ENCODE measurements at places on chromosomes 3 and 15.

DNA sequence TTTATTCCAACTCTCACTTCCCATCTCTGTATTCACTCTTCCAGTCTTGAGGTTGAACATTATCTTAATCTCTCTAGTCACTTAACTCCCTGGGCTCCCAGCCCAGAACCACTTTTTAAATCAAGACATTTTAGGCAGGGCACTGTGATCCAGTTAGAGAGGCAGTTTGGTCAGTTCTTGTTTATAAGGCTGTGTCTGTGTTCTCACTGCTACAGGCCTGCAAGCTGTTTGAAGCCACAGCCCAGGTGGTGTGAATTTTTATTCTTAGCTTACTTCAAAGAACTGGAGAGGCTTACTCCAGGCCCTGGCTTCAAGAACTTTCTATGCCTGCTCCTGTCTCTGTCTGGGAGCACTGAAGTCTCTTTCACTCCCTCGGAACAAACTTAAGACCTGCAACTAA is 906.1 kb downstream of the CADM2 start:
- DNase-seq, result no peak

GRCh38 chr3:16888356-16888755 is 3.6 kb downstream of the PLCL2 start:
- DNase-seq, result no peak

DNA sequence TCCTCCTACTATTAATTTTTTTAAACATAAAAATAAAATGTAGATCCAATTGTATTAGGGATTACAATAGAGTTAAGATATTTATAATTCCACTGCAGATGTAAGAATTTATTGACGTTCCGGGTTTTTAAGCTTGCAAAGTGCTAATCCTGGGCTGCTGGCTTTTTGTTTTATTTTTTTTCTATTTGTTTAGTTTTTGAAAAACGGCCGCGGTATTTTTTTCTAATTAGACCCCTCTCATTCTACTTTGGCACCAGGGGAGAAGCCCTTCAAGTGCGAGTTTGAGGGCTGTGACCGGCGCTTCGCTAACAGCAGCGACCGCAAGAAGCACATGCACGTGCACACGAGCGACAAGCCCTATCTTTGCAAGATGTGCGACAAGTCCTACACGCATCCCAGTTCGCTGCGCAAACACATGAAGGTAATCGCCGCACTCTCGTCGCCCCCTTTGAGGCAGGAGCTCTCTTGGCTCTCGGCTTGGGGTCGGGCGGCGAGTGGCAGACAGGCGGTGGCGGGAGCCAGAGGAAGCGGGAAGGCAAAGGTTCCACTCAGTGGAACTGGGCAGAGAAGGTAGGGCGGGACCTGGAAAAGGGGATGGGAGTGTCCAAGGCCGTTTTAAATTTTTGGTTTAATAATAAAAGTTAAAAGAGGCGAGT is 3.2 kb downstream of the ZIC1 start:
- DNase-seq, result no peak

DNA sequence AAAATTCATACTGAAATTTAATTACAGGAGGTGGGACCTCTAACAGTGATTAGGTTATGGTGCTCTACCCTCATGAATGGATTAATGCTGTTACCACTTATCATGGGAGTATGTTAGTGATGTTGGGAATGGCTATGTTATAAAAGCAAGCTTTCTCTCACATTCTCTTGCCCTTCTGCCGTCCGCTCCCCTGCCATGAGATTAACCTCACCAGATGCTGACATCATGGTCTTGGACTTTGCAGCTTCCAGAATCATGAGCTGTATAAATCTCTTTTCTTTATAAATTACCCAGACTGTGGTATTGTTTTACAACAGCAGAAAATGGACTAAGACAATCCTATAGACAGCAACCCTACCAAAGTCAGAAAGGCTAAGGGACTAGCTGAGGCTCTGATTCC is 884.8 kb downstream of the FHIT start:
- no peak for DNase-seq

- DNase-seq, result no peak
These were observed 66.6 kb downstream of the KCNMB2 start for GRCh38 chr3:178602856-178603255.

GRCh38 chr15:81052046-81052445 is 51.3 kb downstream of the TLNRD1 start:
- DNase-seq, result no peak

- DNase-seq, result no peak
These were observed 56.2 kb downstream of the SH3BP5 start for GRCh38 chr3:15276028-15276724.

GRCh38 chr3:197256836-197257444 is 41.5 kb downstream of the DLG1 start:
- DNase-seq, result peak; percentile 40

DNA sequence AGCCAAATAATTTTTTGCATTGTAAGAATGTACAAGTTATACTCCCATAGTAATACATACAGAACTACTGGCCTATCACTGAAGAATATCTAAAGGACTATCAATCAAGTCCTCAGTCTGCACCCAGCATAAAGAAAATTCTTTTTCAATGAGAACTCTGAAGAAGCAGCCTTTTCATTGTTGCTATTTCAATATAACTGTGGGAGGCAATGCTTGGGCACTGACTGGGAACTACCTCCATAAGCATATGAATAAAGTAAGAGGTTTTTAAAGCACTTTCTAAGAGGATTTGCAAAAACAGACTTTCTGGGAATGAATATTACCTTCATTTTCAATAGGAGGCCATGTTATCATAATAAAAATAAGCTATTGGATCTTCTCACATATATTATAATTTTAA is 24.6 kb upstream of the NECTIN3 start:
- DNase-seq, result no peak

DNA sequence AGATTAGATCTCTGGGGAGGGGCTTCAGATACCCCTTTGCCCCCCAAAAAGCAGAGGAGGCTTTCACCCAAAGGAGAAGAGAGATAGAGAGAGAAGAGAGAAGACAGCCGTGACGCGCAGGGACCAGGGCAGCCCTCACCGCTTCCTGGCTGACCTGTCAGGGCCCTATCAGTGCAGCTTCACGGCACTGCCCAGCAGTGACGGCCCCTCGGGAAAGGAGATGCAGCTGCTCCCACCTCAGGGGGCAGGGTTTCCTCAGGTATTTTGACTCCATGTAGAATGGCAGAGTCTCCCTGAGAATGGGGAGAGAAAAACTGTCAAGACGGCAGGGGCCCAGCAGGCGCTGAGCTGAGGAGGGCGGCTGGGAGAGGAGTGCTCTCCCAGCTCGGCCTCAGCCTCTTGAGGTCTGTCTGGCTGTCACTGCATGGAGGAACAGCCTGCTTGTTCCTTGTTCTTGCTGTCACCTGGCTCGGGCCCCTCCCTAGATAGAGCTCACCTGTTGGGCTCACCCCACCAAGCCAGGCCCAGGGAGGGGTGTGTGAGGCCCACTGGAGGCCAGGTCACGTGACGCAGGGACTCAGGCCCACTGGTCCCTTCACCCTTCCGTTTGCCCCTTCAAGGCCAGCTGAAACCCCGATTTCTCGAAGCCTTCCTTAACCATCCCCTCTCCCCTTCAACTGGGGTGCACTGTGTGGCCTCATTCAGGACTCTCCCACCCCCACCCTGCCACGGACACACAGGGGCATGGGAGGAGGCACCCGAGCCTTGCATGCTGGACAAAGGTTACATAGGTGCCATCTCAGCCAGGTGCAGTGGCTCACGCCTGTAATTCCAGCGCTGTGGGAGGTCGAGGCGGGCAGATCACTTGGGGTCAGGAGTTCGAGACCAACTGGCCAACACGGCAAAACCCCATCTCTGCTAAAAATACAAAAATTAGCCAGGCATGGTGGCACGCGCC is 28.2 kb downstream of the LOXL1 start:
- DNase-seq, result no peak

DNA sequence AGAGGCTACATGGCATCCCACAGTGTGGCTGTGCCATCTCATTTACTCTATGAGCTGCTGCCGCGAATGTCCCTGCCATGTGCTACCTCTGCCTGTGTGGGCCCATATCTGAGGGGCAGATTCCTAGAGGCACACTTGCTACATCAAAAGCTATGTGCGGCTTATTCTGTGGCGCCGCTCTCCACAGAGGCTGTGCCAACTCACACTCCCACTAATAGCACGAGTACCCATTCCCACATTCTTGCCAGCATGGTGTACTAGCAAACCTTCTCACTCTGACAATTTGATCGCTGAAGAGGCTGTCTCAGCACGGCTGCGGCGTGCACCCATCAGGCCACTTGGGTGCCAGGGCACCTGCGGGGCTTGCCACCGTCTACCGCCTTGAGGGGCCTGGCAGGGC is 31.2 kb upstream of the MUSTN1 start:
- no peak for DNase-seq

DNA sequence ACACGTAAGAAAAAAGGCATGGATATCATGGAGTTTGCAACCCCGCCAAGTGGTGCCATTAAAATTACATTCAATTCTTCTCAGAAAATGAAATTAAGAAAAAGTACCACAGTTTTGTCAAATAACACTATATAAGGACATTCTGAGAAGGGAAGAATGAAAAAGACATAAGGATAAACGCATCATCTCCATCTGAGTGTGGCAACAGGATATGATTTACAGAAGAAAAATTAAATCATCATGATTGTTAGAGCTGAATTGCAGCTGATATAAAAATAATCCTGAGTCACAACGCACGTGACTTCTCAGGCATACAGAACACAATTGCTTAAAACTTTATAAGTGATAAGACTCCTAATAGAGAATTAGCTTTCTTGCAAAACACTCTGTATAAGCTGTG is 133.8 kb downstream of the GREM1 start:
- no peak for DNase-seq

DNA sequence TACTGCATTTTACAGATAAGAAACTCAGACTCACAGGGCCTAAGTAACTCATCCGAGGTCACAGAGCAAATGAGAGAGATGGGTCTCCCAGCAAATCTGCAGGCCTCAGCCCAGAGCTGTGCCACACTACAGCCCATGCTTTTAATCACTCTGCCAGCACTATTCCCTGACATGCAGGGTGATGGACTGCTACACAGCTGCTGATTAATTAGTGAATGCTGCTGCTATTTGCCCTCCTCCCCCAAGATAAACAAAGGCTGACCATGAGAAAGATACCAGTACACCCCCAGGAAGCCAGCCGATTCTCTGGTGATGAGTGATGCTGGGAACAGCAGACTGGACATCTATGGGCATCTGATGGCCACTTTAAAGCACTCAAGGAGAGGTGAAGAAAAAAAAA is 39.3 kb downstream of the RFTN1 start:
- no peak for DNase-seq

DNA sequence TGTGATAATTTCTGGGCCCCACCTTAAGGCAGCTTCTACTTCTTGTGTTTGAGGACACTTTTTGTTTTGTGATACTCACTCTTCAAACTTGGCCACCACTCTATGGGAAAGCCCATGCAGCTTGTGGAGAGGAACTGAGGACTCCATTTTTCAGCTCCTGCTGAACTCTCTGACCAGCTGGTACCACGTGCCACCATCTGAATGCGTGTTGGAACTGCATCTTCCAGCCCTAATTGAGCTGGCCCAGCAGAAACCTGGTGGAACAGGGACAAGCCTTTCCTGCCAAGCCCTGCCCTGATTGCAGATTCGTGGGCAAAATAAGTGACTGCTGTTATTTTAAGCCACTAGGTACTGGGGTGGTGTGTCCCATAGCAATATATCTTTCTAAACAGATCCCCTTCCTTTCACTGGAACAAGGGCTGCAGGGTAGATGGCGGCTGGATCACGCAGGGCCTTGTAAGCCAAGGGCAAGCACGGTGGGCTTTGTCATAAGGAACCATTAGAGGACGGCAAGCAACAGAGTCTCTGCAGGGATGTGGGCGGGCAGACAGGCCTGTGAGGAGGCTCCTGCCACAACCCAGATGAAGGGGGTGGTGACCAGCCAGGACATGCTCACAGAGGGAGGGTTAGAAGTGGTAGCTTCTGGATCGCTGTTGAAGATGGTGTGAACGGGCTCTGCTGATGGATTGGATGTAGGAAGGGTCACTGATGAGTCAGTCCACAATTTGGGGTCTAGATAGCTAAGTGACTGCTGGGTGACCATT is 9.5 kb downstream of the H1-8 start:
- no peak for DNase-seq

DNA sequence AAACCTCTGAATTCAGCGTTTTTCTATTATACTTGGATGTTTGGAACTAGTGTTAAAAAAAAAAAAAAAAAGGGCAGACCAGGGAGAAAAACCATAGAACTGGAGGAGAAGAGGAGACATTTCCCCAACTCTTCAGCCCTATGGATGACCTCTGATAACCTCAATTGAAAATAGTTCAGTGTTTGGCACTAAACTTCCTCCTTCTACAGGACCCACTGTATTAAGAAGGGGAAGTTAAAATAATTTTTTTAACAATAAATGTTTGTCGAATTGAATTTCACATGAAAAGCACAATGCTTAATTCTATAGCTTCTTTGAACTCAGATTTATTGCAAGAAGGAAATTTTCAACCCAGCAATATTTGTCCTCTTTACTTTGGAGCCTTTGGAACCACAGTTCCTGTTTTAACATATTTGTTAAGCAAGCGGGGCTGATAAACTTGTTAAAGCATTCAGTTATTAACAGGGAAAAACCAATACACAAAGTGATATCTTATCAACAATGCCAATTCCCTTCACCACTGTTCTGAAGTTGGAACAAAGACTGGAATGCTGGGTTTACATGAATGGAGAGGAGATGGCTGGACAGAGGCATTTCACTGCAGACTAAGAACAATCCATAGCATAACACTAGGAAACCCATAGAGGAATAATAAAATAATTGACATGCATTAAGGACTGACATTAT is 3.1 kb upstream of the A4GNT start:
- no peak for DNase-seq

DNA sequence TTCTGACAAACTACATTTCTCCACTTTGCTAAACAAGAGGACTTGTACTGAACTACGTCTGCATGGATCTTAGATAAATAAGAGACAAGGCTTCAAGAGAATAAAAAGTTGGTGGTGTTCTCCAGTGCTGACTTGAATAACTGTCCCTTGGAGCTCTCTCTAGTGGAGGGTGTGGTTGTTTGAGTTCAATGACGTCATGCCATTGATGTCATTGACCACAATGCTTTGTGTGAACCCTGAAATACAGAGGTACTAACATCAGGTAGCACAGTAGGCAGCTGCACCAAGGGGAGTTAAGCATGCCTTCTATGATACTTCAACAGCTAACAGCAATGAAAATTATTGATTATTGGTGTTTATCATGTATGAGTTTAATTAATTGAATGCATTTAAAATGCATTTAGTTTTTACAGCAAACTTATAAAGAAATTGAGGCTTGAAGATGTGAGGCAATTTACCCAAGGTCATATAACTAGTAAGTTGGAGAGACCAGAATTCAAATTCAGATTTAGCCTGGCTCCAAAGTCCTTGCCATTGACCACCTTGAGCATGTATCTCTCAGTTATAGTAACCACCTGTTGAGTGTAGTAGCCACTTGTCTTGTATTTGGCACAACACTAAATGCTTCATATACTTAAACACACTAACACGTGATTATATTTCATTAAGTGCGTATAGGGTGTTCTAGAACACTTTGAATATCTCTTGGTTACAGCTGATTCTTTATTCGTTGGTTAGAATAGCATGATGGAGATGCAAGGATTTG is 126.0 kb upstream of the ANKRD28 start:
- no peak for DNase-seq

- DNase-seq, result no peak
These were observed 41.2 kb downstream of the KLF13 start for GRCh38 chr15:31367730-31368344.

GRCh38 chr3:89572261-89572660 is 464.8 kb downstream of the EPHA3 start:
- no peak for DNase-seq

Measured in left kidney (tissue), 8 donors.